Lung microvascular endothelial cell (primary cell): ENCODE measurements at places on chromosomes 6 and 20.

GRCh38 chr6:149112976-149113375, 204.5 kb upstream of the TAB2 start:
- no peak for DNase-seq

DNA sequence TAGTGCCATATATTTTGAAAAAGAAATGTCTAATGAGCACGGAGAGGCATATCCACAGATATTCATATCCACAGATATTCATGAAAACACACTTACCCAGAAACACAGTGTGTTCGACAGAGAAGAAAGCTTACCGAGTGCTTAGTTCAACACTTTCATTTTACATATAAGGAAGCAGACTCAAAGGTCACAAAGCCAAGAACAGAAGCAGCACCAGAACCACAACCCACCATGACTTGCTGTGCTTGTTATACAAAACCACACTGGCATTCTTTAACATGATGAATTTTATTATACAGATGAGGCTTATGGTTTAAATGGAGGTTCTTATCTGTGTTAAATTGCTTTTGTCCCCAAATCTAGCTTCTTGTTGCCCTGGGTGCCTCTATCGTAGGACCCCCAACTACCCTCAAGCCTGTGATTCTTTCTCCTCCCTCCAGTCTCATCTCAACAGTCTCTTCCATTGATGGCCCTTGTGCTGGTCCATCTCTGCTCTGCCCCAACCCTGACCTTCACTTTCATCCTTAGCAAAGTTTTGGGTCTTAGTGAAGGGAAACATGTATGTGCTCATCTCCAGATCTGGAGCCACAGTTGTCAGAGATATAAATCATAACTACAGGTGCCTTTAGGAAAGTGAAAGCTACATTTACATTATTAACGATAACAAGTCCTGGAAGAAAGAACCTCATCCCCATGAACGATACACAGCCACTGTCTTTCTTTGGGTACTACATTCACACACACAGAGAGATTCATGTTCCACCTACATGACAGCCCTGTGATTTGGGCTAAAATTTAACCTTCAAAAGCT, 40.0 kb downstream of the SF3B5 start:
- no peak for DNase-seq

DNA sequence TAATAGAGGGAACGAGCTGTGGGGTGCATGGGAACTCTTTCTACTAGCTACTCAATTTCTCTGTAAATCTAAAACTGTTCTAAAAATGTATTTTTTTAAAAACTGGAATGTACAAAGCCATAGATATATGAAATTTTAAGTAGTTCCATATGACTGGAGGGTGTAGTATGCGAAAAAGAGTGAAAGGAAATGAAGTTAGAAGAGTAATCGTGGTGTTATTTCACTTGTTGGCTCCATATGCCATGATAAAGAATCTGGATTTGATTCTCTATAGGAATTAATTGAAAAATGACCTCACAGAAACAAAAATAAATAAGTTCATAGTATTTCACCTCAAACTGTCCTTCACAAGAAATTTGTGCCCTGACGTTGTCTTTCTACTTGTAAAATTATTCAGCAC, 500.2 kb downstream of the TENT5A start:
- DNase-seq, result no peak

DNA sequence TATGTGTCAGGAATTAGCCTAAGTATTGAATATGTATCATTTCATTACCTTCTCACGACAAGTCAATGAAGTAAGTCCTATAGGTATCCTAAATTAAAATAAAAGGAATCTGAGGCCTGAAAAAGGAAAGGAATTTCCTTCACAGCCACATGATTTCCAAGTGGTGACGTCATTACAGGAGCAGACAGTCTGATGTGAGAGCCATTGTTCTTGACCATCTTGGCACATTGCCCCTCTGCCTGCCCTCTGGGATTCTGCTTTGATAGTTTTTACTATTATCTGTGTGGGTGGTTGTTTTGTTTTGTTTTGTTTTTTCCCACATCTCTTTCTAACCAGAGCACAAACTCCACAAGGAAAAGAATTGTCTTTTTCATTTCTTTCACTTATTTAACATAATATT, 219.8 kb upstream of the UFL1 start:
- no peak for DNase-seq

DNA sequence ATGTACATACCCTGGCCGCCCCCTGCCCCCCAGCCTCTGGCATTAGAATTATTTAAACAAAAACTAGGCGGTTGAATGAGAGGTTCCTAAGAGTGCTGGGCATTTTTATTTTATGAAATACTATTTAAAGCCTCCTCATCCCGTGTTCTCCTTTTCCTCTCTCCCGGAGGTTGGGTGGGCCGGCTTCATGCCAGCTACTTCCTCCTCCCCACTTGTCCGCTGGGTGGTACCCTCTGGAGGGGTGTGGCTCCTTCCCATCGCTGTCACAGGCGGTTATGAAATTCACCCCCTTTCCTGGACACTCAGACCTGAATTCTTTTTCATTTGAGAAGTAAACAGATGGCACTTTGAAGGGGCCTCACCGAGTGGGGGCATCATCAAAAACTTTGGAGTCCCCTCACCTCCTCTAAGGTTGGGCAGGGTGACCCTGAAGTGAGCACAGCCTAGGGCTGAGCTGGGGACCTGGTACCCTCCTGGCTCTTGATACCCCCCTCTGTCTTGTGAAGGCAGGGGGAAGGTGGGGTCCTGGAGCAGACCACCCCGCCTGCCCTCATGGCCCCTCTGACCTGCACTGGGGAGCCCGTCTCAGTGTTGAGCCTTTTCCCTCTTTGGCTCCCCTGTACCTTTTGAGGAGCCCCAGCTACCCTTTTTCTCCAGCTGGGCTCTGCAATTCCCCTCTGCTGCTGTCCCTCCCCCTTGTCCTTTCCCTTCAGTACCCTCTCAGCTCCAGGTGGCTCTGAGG, 7.6 kb downstream of the CDKN1A start:
- no peak for DNase-seq
